Stimulated activated CD8-positive, alpha-beta memory T cell treated with anti-CD3 and anti-CD28 coated beads, Interleukin-4, amount 100 ng/mL, for 1 hour (primary cell): ENCODE measurements at places on chromosomes 6 and 20.

GRCh38 chr6:8743170-8743745 is 307.9 kb upstream of the SLC35B3 start:
- DNase-seq, result no peak

GRCh38 chr20:49388744-49389143 is 93.7 kb downstream of the KCNB1 start:
- no peak for DNase-seq

- DNase-seq, result peak; percentile 3
Measured at GRCh38 chr6:148144917-148145521, 197.6 kb upstream of the SASH1 start.

DNA sequence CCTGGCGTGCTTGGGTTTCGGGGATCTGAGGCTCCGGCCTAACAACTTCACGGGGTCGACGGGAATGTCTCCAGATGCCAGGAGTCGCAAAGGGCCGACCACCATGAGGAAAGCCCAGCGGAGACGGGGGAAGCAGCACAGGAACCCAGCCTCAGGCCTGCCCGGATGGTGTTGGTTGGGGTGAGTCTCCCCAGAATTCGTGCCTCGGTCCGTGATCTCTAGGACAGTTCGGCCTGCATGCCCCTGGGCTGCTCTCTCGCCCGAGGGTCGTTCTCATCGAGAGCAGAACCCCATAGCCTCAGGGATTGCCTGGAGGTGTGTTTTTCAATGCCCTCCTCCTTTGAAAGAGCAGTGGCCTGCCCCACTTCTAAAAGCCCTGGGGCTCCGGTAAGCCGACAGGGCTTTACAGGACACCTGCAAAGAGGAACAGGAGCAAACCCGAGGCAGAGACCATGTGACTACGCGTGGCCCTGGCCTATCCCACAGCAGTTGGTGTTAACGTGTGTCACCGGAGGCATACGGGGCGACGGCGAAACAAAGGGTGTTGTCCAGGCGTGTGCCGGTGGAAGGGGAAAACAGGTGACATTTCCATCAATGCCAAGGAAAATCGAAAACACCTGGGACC is 973.1 kb upstream of the DEFB115 start:
- no peak for DNase-seq

DNA sequence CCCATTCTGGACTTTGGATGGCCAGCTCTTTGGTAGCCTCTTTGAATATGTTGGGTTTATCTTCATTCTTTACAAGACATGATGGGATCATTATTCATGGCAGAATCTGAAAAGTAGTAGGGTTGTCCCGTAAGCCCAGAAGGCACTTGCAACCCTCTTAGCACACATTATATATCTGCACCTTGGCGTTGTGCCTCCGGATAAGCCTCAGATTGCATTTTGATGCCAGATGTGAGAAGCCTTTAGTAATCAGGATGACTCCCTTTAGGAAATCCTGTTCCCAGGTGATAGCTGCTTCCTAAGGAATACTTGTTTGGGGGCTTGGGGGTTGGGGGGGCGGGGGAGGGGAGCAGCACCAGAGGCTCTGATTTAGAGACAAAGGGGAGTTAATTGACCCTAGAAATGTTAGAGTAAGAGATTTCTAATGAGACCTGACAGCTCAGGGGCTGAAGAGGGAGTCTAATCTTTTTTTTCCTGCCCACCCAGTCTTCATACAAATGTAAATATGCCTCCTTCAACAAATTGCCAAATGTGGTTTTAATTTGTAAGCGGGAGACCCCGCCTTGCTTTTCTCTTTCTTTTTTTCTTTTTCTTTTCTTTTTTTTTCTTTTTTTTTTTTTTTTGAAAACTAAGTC is 55.1 kb downstream of the JAG1 start:
- no peak for DNase-seq

DNA sequence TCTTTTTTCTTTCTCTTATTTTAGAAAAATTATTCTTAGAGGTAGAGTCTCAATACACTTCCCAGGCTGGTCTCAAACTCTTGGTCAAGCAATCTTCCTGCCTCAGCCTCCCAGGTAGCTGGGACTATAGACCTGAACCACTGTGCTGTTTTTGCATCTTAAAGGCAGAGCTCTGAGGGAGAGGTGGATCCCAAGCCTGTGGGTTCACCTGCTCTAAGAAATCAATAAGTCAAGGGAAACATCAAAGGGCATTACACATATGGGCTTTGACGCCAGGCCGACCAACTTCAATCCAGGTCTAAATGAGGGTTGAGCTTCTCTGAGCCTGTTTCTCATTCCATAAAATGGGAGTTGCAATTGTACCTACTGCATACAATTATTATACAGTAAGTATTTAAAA is 223.9 kb downstream of the LY86 start:
- DNase-seq, result no peak

- DNase-seq, result no peak
Measured at GRCh38 chr20:7196481-7196880, 429.0 kb downstream of the BMP2 start.

DNA sequence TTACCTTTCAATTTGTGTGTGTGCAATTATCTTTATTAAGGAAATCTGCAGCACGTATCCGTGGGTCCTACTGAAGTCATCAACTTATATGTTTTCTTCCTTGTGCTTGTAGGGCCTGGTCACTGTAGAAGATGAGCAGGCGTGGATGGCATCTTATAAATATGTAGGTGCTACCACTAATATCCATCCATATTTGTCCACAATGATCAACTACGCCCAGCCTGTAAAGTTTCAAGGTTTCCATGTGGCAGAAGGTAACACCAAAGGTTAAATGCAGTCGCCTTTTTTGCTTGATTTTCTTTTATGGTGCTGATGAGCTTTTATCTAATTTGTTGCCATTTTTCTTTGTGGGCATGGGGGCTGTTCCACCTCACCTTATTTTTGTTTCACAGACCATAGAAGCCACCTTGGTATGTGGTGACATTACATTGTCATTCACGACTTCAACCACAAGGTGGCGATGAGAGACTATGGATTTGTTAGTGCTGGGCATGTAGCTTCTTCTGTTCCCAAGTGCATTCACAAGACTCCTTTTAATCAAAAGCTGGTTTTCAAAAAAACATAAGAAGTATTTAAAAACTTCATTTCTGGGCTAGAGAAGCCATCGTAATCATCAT is 106.5 kb upstream of the LAMP5 start:
- DNase-seq, result no peak

- no peak for DNase-seq
Measured at GRCh38 chr20:36066777-36067176, 87.8 kb upstream of the EPB41L1 start.

DNA sequence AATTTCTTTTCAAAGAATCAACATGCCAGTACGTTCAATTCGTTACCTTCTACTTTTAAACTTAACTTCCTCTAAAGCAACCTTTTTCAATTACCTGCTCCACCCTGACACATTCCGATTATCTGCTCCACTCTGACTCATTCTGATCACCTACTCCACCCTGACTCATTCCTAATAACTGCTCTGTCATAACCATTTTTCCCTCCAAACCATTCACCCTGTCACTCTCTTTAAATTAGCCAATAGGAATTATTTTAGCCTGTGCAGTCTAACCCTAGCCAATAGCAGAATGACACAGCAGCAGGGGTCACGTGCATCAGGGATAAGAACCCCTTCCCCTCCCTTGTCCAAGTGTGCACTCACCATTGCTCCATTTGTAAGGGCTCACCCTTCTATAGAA is 557.4 kb upstream of the EYS start:
- no peak for DNase-seq

- no peak for DNase-seq
Measured at GRCh38 chr6:15336900-15337560, 91.2 kb downstream of the JARID2 start.

DNA sequence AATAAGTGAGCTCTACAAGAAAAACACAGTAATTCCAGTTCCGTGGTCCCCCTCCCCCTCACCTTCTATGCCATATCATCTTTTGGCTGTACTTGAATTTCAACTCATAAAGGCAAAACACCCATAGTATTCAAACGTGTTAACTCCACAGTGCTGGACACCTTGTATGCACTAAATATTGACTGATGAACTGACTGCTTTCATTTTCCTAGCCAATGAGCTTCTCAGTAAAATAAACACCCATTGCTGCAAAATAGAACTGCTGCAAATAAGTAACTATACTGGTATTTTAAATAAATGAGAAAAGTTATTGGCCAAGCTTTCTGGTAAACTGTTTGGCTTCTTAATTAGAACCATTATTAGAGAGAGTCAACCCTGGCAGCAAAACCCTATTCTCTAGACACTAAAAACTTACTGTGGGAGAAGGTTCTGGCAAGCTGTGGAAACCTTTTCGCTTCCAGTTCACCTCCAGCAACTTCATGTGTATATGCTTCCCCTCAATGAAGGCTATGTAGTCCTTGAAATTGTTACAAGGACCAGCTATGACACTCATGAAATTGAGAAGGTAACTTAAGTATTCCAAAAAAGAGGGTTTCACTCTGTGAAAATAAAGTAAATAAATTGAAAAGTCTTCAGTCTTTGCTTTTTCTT is 86.0 kb downstream of the MBOAT1 start:
- no peak for DNase-seq

DNA sequence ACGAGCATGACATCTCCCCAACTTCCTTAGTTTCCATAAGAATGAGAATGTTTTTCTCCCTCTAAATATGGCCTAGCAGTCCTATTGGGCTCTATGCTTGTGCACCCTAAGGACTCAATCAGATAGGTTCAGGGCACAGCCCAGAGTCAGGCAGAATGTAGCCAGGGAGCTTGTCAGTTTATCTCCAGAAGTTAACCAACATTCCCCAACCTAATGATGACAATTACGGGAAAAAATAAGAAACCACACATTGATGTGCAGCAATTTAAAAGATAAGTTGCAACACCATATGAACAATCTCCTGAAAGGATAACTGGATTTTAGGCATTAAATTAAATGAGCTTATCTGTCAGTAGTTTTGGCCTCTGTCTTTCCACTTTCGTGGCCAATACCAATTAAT is 71.1 kb downstream of the HDDC2 start:
- no peak for DNase-seq

DNA sequence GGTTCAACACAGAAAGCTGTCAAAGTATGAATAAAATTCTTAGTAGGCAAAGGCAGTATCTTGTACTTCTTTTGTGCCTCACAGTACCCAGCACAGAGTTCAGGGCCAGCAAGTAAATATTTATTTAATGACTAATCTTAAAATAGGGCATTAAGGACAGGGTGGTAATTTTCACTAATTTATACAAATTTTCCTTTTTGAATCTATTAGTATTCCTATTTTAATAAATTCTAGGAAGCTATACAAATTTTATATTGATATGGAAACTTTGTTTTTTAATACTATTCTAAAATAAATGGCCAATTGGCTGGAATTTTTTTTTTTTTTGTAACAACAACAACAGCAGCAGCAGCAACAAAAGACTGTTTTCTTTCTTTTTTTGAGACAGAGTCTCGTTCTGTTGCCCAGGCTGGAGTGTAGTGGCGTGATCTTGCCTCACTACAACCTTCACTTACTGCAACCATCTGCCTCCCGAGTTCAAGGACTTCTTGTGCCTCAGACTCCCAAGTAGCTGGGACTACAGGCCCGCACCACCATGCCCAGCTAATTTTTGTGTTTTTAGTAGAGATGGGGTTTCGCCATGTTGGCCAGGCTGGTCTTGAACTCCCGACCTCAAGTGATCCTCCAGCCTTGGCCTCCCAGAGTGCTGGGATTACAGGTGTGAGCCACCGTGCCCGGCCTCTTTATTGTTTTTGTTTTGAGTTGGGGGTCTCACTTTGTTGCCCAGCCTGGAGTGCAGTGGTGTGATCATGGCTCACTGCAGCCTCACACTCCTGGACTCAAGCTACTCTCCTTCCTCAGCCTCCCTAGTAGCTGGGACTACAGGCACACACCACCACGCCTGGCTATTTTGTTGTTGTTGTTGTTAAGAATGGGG is 85.2 kb downstream of the FKBP5 start:
- no peak for DNase-seq

DNA sequence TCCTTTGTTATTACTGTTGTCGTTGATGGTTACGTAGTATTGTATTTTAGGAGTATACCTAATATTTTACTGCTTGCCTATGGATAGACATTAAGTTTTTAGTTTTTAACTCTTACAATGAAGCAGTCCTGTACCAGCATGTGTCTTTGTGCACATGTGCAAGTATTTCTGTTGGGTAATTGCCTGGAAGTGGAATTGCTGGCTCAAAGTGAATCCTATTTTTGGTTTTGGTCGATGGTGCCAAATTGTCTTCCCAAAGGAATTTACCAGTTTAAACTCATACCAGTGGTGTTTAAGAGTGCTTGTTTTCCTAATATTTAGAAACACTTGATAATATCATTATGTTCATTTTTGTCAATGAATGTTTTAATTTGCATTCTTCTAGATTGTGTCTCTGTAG is 75.5 kb downstream of the ANKS1A start:
- DNase-seq, result no peak

DNA sequence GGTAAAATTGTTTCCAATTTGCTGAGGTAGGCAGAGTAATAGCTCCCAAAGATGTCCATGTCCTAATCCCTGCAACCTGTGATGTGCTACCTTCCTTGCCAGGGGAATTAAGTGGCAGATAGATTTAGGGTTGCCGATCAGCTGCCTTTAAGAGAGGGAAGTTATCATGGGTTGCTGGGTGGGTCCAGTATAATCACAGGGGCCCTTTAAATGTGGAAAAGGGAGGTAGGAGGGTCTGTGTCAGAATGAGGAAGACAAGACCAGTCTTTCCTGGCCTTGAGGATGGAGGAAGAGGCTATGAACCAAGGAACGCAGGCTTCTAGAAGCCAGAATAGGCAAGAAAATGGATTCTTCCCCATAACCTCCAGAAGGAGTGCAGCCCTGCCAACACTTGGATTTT is 50.7 kb downstream of the CTCFL start:
- DNase-seq, result no peak

DNA sequence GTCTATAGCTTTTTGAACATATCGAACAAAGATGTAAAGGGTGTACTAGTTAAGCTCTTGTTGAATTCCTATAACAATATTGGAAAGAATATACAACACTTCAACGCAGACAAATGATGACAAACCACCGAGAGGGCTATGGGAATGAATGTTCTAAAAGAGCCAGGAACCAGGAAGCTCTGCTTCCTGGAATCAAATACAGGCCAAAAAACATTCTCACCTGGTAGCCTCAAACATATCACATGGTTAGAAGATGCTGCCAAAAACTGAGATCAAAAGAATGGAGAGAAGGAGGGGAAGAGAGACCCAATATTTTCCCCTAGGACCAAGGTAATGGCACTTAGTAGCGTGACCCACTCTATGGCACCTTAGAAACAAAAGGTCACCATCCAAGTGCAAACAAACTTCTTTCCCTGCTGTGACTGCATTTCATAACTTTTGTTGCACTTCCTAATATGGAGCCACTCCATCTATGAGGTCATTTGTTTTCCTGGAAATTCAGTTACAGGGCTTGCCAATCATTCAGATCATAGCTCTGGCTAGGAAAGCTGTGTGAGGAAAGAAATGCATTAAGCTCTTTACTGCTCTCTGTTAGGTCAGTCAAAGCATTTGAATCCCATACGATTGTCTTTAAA is 199.2 kb upstream of the NT5E start:
- no peak for DNase-seq

DNA sequence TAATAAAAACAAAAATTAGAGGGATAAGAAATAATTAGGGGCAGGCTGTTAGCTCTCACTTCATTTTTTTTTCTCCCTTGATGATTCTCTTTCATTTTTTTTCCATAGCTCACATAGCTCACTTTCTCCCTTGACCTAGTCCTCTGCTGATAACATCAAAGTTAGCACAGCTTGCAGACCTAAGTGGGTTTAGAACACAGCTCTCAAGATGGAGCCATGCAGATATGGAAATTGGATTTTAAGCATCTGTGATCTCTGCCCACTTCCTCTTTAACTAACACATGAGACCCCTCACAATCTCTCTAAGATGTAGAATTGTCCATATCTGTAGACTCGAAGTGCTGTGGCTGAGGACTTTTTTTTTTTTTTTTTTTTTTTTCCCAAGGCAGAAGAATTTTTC is 257.1 kb downstream of the SOX4 start:
- no peak for DNase-seq

- DNase-seq, result no peak
Measured at GRCh38 chr20:43539975-43540672, 18.7 kb upstream of the SGK2 start.
